ENCODE measurements at places on chromosomes 2 and 18. TPM values are rescaled to one million over a fixed set of nuclear protein-coding genes. Genes with fewer than 3 reads are reported as not detected.

- no peak for DNase-seq
Measured at GRCh38 chr2:7071916-7072556, 154.8 kb downstream of the RNF144A start.

DNA sequence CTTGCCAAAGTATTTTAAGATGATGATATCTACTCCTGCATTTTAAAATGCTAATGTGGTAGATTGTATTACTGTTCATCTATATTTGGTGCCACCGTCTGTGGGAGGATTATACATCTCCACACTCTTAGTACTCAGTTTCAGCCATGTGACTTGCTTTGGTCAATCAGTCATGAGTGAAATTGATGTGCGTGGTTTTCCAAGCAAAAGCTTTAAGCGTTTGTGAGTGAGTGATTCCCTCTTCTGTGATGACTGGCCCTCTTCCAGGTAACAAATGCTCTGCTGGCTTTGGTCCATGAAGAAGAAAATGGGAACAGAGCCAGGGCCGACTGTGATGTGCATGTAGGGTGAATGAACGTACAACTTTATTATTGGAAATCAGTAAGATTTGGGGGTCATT lies 330.4 kb downstream of the LPIN1 start:
- DNase-seq: peak; percentile 51

- DNase-seq: no peak
Measured at GRCh38 chr2:2921011-2921720, 456.5 kb downstream of the EIPR1 start.

- DNase-seq: no peak
Measured at GRCh38 chr2:216535454-216535995, 36.9 kb downstream of the RPL37A start.

DNA sequence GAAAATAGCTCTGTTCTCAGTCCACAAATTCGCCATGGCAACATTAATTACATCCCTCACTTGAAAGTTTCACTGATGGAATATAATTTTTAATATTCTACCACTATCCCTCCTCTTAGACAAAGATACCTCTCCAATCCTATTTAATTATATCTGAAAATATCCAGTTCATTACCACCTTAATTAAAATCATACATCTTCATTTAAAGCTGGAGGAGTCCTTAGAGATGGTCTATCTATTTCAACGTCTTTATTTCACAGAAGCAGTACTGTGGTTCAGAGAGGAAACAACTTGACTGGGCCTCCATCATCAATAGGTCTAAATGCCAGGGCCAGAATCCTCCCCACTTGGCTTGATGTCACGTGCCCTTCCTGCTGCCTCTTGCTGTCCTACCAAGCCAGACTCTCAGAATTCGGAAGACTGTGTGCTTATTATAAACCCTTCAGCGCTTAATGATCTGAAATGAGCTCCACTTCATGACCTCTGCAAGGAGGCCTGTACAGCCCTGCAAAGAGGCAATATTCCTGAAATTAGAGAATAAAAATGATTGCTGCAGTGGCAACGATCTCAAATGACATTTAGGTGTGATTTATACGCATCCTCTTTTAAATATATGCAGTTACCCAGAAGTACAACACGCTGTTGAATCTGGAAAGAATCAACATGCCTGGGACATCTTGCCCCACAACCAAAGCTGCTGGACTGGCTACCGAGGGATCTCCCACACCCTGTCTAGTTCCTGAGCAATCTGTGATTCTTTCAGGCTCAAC lies 146.3 kb downstream of the TMEM163 start:
- no peak for DNase-seq

GRCh38 chr2:99619151-99619550 lies 129.3 kb upstream of the REV1 start:
- DNase-seq: no peak

GRCh38 chr18:62935994-62936393 lies 220.7 kb downstream of the PHLPP1 start:
- no peak for DNase-seq

DNA sequence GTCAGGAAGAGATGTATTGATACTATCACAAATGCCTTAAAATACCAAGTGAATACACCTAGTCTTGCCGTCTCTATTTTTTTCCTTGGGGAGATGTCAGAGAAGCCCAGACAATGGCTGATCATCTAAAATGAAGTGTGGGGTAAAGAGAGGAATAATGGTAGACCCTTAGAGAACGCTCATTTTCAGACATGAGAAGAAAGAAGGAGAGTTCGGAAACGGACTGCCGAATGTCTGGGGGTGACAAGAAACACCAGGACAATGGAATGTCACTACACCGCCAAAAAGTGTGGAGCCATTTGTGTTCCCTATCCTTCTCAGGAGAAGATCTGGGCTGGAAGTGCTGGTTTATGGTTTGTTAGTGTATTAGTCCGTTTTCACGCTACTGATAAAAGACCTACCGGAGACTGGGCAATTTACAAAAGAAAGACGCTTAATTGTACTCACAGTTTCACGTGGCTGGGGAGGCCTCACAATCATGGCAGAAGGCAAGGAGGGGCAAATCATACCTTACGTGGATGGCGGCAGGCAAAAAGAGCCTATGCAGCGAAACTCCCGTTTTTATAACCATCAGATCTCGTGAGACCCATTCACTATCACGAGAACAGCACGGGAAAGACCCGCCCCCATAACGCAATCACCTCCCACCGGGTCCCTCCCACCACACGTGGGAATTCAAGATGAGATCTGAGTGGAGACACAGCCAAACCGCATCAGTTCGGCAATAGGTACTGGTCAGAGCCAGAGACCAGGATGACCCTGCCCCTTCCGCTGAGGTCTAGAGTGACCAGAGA lies 743.7 kb downstream of the GALR1 start:
- DNase-seq: no peak

- no peak for DNase-seq
Measured at GRCh38 chr2:11799826-11800225, 53.4 kb downstream of the LPIN1 start.

DNA sequence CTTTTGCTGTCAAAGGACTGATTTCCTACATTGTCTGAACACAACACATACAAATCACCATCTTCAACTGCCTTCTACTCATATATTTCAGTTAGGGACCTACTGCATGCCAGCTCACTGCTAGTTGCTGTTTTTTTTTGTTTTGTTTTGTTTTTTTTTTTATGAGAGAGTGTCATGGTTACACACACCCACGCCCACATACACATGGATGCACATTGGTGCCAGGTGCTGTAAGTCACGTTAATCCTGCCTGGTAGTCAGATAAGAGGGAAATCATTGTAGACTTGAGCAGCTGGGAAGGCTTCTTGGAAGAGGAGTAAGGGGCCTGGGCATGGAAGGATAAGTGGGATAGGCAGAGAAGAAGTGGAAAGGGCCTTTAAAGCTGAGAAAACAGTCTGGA lies 209.9 kb downstream of the TDRD15 start:
- no peak for DNase-seq

DNA sequence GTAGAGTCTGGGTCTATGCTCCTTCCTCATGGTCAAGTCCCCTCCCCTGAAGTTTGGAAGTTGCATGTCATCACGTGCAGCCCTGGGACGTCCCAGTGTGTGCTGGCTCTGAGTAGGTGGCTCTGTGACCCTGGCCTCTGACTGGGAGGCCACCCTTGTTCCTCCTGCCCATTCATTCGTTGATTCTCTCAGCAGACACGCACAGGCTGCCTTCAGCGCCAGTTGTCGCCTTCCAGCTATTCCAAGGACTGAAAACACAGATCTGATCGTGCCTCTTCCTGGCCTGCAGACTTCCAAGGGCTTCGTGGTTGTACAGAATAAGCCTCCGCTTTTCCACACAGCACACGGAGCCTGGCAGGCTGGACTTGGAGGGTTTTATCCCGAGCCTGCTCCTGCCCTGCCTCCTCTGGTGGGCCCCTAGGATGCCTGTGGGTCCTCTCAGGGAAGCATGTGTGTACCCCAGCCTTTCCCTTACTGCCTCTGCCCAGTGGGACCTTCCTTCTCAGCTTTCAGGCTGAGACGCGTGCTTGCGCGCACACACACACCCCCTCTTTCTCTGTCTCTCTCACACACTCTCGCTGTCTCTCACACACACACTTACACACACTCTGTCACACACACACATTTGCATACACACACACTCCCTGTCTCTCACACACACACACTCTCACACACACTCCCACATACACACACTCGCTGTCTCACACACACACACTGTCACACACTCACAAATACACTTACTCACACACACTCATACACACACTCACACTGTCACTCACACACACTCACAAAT lies 17.7 kb downstream of the SH3BP4 start:
- DNase-seq: peak; percentile 54

GRCh38 chr18:378079-378478 lies 110.2 kb upstream of the THOC1 start:
- no peak for DNase-seq

GRCh38 chr2:86477349-86477748 lies 36.2 kb downstream of the KDM3A start:
- DNase-seq: no peak

DNA sequence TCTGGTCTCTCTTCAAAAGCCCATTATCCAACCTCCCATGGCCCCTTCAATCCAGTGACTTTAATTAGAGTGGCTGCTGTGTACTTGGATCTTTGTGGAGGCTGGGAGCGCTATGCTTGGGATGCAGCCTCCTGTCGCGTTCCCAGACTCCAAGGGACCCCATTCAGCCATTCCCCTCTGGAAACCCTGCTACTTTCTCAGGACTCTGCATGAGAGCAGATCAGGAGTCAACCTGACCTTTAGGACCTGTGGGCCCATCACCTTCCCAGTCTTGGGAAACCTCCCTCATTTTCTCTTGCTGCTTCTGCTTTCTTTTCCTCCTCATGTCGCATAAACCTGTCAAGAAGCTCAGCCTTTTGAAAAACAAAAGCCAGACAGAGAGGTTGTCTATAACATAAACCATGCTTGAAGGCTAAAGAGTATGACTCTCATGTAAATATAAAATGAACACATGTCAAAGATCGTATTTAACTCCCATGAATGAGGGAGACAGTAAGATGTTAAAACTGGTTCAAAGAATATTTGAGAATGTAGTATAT lies 143.1 kb upstream of the PELI1 start:
- DNase-seq: no peak

GRCh38 chr2:119567292-119567691 lies 23.0 kb downstream of the CFAP221 start:
- no peak for DNase-seq

DNA sequence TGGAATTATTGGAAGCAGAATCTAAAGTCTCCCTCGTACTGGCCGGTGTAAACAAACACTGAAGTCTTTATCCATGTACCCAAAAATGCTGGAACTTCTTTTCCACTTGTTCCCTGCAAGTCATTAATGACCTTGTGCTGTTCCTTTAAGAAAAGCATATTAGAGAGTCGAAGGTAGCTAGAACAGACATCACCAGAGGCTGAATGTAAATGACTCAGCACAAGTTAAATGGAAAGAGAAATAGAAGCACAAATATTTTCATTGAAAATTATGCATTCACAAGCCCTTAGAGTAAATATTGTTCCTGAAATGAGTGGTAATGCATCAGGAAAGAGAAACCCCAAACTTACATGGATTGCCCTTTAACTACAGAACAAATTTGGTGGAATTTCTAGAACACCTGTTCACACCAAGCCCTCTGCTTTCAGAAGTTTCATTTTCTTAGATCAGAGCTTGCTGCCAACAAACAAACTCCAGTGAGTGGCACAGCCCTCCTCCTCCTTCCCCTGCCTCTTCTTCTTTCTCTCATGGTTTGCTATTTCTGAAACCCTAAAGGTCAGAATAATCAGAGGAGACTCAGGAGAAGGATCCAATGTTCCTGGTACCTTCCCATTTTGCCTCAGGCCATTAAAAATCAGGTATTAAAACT lies 264.3 kb downstream of the TXNL1 start:
- no peak for DNase-seq

DNA sequence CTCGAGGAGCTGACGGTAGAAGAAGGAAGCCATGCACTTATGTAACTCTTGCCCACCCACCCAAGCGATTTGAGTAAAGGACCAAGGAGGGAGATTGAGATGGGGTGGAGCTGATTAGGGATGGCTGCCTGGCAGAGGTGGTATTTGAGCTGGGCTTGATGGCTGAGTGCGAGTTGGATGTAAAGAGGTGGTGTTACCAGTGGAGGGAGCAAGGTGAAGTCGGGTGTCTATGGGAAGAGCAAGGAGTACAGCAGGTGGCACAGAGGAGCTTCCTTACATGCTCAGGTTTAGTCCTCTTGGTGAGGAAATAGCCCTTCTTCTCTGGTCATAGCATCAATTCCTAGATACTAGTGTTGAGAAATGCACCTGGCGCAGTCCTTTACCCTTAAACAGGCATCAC lies 294.2 kb upstream of the SKOR2 start:
- no peak for DNase-seq

DNA sequence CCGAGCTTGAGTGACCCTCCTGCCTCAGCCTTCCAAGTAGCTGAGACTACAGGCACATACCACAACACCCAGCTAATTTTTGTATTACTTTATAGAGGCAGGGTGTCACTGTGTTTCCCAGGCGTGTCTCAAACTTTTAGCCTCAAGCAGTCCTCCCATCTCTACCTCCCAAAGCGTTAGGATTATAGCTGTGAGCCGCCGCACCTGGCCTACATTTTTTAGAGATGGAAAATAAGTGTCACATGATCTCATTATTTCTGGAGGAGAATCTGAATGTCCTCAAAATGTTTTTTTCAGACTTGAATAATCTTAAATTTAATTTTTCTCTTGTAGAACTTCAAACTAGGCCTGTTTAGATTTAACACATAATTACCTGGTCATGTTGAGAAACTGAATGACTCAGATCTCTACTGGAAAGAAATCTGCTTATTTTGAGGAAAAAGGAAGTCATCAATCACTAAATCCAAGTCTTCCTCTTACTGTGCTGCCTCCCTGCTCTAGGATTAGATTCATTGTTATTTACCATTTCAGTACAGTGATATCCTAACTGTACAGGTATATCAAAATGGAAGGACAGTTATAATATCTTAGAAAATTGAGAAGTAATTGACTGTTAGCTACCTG lies 92.4 kb downstream of the COX7A2L start:
- DNase-seq: no peak

Gene PTPRN
- polyA plus RNA-seq: 9.5 TPM

Gene FLACC1
- 0.44 TPM for polyA plus RNA-seq

Gene PPP1R1C
- polyA plus RNA-seq: 0.41 TPM

Gene CD8B2
- polyA plus RNA-seq: not detected

Gene ANKRD62
- not detected for polyA plus RNA-seq
